Fibroblast of upper back skin (primary cell): ENCODE measurements at places on chromosomes 3 and 15.

DNA sequence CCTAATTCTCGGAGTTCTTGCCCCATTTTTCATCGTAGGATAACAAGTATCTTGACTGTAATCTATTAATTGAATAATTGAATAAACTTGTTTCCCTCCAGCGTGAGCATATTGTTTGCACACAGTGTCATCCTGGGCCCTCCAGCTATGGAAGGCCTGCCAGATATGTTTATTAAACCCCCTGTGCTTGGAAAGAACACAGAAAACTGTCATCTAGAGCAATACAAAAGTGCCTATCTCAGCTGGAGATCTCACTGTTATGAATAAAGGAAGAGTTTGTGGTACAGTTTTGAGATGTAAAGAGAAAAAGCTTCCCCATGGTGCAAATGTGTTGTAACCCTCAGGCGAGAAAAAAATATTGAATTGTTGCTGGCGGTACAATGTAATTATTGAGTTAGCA, 405.9 kb downstream of the SOX2 start:
- peak; percentile 67 for DNase-seq

DNA sequence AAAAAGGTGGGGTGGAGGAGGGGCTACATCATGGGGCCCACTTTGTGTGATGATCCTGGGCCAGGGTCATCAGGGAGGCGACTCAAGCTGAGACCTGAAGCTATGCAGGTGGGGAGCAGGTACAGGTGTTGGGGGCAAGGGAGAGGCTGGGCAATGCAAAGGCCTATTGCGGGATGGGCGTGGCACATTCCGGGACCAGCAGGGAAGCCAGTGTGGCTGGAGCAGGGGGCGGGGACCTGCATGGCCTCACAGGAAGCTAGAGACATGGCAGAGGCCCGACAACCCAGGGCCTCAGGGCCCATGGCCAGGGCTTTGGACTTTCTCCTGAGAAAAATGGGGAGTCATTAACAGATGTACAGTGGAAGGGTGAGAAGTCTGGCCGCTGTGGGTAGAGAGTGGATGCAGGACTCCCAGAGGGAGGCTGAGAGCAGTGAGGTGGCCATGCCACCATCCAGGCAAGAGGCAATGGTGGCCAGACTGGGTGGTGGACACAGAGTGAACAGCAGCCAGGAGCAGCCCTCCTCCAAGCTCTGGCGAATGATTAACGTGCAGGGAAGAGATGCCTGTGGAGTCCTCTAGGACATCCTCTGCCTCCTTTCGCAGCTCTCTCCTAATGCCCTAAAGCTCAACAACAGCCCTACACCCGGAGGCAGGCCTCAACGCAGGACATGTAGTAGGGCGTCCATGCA, 122.6 kb upstream of the ATP2B2 start:
- DNase-seq, result no peak

GRCh38 chr3:128205558-128206145, 52.4 kb downstream of the EEFSEC start:
- DNase-seq, result no peak

DNA sequence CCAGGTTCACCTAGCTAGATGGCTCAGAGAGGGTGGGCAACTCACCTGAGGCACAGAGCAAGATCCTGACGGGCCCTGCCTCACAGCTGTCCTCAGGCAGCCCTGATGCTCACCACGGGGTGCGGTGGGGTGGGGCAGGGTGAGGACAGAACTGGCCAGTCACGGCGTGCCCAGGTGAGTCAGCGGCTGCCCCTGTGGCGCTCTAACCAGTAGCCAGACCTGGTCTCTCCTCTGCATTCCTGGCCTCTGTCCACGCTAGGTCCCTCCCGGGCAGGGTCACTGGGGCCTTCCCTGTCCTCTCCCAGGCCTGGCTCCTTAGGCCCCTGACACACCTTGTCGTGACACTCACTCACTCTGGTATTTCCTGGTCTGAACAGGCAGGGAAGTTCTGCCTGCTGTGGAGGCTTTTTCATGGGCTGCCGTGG, 901 bp downstream of the ALS2CL start:
- DNase-seq, result no peak

- peak; percentile 69 for DNase-seq
Measured at GRCh38 chr3:125245521-125245920, 33.0 kb upstream of the SLC12A8 start.

- DNase-seq, result no peak
Measured at GRCh38 chr3:17687566-17687965, 54.9 kb downstream of the TBC1D5 start.

DNA sequence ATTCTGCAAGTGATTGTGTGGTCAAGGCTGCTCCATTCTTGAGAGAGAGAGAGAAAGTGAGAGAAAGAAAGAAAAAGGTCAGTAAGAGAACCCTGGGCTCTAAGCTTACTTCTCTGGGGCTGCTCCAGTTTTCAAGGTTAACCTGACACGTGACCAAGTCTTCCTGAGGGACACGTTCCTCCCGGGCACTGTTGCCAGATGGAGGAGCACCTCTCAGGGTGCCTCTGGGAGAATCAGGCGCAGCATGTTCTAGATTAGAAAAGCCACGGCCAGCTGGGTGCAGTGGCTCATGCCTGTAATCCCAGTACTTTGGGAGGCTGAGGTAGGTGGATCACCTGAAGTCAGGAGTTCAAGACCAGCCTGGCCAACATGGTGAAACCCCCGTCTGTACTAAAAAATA, 60.8 kb downstream of the ITGA11 start:
- DNase-seq, result no peak

GRCh38 chr15:68700455-68701123, 120.1 kb downstream of the ANP32A start:
- peak; percentile 56 for DNase-seq

DNA sequence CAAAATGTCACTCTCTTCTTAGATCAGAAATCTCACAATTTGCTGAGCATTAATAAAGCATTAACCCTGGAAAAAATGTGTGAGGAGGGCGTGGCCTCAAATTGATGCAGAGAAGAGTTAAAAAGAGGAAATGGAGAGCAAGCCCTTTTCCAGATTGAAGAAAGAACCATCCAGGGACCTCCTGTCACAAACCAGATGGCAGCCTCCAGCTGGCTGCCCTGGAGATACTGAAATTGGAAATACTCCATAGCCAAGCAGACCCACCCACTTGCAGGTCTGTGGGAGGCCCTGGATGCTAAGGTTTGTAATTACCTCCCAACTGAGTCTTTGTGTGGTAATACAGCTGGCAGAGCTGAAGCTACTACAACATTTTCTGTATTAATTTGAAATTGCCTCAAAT, 214.9 kb downstream of the IL20RB start:
- DNase-seq, result no peak

GRCh38 chr3:107993771-107994170, 97.1 kb downstream of the CD47 start:
- DNase-seq, result peak; percentile 61

DNA sequence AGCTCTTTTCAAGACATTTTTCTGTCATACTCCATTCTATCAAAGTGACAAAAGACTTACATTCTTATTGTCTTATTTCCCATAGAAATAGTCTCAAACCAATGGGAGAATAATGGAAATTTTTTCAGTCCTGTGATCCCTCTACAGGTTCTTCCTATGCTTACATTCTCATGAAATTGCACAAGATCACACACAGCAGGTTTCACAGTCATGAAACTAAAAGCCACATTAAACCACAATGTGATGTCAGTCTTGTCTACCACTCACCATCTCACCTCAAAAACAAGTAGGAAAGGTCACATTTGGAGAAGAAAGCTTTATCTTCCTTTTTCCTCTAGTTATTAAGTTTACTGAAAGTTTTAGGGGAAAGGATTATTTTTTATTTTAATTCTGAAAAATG, 161.0 kb upstream of the RORA start:
- DNase-seq, result peak; percentile 27

- DNase-seq, result peak; percentile 28
Measured at GRCh38 chr3:192570821-192571791, 156.2 kb downstream of the FGF12 start.

GRCh38 chr3:129059311-129059958, 1.1 kb upstream of the GP9 start:
- no peak for DNase-seq

DNA sequence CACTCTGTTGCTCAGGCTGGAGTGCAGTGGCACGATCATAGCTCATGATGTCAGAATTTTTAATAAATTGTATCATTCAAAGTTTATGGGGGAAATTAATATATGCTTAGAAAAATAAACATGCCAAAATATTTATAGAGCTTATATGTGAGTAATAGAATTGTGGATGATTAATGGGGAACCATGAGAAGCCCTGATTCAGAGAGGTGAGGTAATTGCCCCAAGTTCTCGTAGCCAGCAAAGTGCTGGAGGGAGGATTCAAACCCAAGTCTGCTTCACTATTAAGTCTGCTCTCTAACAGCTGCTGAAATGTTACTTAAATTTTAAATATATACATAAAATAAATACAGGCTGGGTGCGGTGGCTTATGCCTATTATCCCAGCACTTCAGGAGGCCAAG, 26.2 kb upstream of the IGF2BP2 start:
- DNase-seq, result no peak

- no peak for DNase-seq
Measured at GRCh38 chr3:80983753-80984152, 777.7 kb downstream of the GBE1 start.

DNA sequence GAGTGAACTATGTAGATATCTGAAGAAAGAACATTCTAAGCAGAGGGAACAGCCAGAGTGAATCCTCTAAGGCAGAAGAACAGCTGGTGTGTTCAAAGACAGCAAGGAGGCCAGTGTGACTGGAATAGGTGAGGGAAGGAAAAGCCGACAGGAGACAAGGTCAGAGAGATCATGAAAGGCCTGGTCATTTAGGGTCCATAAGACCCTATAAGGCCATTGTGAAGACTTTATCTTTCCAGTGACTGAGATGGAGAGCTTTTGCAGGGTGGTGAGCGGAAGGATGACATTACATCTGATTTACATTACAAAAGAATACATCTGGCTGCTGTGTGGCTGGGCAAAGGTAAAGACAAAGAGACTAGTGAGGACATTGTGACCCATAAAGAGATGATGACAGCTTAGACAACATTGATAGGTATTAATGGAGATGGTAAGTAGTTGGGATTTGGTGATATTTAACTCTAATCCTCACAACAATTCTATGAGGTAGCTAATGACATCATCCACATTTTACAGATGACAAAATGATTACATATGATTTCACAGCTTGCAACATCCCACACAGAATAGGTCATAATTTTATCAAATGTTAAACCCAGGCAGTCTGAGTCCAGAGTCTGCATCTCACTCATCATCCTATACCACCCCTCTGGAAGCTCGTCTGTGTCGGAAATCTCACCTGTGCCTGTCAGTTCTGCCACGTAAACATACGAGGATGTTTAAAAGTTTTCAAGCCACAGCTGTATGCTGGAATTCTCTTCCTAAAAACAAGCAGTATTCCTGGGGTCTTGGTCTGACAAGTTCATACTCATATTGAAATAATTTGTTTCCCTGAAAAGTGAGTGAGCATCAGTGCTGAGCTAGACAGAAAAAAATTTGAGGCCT, 70.2 kb upstream of the PIK3R4 start:
- DNase-seq, result no peak

DNA sequence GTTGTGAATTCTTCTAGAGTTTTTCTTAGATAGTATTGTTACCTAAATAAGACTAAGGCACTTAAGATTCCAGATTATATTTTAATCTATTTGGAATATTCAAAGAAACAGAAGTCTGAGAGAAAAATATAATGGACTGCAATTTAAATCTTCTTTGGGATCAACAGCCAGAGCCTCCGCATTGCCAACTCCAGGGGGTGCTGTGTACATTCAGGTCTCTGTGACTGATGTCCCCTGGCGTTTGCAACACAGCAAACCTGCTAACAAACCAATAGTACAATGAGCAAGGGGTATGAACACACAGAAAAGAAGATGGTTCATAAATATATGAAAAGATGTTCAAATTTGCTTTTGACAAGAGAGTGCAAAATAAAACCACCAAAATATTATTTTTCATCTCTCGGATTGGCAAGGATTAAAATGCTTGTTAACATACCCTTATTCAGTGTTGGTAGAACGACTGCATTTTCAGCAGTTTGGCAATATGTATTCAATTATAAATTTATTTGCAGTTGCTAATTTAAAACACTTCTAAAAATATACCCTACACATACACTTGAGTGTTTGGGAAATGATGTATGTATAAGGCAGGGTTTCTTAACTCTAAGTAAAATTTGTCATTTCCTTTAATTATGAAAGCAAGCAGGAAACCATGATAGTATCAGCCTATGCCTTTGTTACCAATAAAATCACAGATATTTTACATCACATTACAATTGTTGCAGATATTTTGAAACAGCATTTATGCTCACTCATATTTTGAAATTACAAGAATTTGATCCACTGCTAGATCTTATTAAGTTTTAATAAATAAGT, 16.1 kb upstream of the TM4SF1 start:
- peak; percentile 74 for DNase-seq

GRCh38 chr15:72820278-72820677, 36.7 kb upstream of the ADPGK start:
- DNase-seq, result no peak

DNA sequence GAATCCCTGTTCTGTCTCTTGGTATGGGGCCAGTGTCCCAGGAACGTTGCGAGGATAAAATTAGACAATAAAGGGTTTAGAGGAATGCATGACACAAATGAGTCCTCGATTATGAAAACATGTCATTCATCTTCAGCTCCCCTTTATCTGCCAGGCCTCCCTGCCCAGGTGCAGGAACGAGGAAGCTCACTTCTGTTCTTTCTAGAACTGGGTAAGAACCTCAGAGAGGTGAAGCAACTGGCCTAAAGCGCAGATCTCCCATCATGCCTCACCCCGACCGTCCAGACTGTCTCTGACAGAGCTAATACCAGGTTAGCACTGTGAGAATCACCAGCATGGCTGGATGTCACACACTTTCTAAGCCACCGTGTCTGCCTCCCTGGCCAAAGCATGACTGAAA, 1.5 kb upstream of the ITIH1 start:
- no peak for DNase-seq
